ENCODE measurements at places on chromosomes 5 and 9.

DNA sequence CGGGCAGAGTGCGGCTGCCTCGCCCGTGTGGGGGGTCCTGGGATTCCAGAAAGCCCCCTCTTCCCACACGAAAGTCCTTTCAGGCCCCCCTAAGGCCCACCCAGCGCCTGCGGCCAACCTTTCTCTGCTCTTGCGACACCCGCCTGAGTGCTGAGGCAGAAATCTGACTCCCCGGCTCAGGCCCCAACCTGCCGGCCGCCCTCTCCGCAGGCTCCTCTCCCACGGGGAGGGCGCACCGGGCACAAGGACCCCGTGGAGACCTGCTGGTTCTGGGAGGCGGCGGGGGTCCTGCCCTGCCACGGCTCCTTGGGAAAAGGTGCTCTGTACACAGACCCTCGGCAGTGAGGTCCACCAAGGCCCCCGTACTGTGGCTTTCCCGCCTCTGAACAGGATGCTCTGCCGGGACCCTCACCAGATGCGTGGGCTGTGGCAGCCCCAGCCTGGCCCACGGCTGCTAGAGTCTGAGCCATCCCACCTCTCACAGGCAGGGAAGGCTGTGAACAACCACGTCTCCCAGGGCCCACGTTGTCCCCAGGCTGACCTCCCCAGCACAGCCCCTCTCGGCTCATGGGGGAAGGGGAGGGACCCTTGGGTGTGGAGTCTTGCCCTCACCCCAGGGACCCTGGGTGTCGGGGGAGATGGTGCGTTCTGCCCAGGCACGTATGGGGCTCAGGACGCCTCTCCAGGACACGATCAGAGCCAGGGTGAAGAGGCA lies 41.5 kb upstream of the EGFL7 start:
- no peak for DNase-seq

- no peak for DNase-seq
These were observed 214.4 kb downstream of the SEMA6A start for GRCh38 chr5:116360008-116360853.

DNA sequence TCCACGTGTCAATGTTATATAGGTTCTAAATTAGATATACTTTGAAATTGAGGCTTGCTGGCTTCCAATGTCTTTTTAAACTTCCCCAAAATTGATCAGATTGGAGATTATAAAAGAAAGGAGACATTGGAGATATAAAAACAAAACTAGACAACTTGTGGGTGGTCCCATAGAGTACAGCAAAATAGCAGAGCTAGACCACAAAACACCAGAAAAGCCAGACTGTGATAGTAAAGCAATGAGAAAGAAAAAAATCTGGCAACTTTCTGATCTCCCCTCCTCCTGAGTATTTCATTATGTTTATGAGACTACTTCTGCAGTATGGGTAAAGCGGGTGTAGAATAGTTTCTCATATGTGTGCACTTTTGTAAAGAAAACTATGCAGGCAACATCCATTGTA lies 713.8 kb upstream of the MEF2C start:
- no peak for DNase-seq

- no peak for DNase-seq
These were observed 148.5 kb downstream of the BNC2 start for GRCh38 chr9:16721972-16722371.

DNA sequence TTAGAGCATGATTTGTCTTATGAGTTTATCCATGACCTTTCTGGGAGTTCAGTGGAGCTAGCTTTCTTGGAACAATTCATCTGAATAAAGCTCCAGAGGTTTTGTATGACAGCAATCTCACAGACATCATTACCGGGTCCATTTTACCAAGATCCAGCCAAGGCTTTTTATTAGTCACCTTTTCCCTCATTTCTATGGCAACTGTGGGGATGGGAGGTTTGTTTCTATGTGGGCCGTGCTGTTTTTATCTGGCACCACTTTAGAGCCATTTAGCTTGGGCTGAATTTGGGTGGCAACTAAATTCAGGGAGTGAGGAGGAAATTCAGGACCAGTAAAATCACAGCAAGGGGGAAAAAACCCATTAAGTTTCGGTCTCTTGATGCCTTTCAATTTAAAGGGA lies 245.7 kb downstream of the NSG2 start:
- no peak for DNase-seq

- DNase-seq, result no peak
These were observed 47.7 kb downstream of the EHMT1 start for GRCh38 chr9:137666513-137666822.

- DNase-seq, result no peak
These were observed 272.7 kb downstream of the TLE1 start for GRCh38 chr9:81416476-81417298.

GRCh38 chr5:118017536-118017935 lies 970.8 kb downstream of the DTWD2 start:
- no peak for DNase-seq

DNA sequence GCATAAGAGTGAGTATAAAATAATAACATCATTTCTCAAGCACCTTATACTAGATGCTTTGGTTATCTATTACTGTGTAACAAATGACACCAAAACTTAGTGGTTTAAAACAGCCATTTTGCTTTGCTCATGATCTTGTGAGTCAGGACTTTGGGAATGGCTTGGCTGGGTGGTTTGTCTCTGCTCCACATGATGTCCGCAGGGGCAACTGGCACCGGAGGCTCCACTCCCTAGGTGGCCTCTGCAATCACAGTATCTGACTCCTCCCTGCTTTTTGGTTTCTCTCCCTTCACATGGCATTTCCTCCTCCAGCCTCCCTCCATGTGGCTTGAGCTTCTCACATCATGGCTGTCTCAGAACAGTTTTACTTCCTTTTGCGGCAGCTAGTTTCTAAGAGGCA lies 259.5 kb downstream of the GAS1 start:
- no peak for DNase-seq

DNA sequence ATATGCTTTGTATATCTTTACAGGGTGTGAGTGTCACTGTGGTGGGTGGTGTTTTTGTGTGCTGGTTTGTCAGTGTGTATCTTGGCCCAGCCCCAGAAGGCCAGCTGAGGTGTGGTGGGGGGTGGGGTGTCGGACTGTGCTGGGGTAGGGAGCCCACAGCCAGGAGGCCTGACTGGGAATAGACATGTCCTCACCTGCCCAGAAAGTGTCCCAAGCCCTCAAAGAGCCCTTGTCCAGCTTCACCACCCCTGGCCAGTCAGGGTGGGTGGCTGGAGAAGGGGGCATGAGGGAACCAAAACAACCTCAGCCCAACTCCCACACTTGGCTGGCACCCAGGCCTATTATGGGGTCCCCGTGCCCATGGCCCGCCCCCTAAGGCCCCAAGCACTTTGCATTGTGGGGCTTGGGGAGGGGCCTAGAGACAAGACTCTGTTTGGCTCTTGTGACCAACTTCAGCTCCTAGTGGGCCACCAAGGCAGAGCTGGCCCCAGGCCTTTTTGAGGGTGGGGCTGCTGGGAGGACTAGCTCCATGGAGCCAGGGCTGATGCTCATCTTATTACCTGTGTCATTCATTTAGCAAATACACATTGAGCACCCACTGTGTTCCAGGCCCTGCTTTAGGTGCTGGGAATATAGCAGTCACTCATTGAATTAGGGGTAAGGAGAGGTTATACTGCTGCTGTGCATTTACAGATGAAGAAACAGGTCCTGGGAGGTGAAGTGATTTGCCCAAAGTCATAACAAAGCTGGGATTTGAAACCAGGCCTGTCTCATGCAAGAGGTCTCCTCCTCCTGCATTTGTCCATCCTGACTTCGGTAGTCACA lies 56.2 kb upstream of the PSD2 start:
- DNase-seq, result no peak

DNA sequence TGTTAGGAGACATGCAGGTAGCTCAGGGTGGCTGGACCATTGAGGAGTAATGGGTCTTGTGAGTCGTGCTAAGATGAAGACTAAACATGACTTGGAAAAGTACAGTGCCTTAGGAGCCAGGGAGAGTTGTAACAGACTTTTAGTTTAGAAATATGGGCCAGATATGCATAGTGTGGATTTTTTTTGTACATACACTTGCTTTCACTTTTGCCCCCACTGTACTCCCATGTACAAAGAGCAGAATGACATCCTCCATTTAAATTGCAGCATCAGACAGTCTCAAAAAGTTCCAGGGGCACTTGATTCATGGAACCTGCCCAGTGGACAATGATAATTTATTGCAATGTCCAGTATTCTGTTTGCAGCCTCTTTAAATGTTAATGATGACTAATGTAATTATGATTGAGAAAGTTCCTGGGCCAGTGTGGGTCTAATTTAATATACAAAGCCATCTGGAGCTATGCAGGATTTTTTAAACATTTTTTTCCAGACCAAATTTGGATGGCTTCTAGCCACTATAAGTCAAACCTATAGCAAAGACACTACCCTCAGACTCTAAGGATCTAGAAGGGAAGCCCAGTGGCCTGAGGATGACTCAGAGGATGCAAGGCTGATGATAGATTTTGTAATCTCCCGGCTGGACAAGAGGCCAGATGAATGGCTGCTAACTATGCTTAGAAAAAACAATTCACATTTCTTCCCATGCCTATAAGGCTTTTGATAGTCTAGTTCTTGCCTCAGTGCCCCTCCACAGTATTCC lies 80.1 kb downstream of the TRPC7 start:
- no peak for DNase-seq

DNA sequence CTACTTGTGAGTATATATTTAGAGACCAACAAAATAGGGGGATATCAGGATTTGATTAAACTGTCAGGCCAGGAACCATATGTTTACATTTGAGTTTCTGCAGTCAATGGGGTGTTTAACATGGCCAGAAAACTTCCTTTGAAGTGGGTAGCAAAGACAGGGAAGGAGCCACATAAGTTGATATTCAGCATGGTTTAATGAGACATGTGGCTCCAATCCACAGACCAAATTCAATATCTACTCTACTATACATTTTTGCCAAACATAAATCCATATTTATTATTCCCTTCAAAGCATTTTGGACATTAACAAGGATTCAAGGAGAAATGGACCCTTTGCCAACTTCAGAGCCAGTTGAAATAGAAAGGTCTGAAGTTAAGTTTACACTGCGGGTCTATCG lies 99.8 kb downstream of the TAF11L14 start:
- DNase-seq, result no peak

DNA sequence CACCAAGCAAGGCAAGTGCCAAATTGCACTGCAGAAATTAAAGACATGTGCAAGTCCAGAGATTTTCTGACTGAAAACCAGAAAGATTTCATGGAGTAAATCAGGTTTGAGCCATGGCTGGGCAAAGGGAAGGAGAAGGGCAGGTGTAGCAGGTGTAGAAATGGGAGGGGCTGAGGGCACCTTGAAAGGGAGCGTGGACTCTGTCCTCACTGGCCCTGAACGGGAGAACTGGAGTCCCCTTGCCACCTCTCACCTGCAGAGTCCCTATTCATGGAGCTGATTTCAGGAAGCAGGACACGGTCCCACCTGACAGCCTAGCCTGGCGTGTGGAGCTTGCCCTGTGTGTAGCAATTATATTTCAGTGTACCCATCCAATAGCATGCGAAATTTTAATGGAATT lies 46.3 kb downstream of the UBE2QL1 start:
- DNase-seq, result no peak

DNA sequence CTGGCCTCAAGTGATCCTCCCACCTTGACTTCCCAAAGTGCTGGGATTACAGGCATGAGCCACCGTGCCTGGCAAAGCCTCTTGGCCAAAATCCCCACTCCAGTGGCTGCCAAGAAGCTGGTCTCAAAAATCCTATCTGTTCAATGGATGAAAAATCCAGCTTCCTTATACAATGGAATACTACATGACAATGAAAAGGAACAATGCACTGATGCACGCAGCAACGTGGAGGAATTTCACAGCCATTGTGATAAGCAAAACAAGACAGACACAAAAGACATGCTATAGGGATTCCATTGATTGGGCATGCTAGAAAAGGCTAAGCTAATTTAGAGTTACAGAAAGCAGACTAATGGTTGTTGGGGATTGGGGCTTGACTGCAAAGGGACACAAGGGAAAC lies 13.1 kb upstream of the SFXN1 start:
- DNase-seq, result no peak

GRCh38 chr9:126398403-126399058 lies 71.9 kb downstream of the MVB12B start:
- DNase-seq, result peak; percentile 76

DNA sequence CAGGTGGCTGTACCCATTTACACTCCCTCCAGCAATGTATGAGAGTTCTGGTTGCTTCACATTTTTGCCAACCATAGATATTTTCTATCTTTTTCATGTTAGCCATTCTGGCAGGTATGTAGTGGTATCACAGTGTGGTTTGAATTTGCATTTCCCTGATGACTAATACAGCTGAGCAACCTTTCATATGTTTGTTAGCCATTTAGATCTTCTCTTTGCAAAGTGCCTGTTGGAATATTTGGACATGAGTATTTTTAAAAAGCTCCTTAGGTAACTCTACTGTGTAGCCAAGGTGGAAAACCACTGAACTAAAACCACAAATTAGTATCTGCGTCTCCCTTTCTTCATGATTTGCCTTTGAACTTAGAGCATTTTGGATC lies 31.9 kb downstream of the IRF1 start:
- DNase-seq, result no peak

GRCh38 chr9:90680534-90680933 lies 37.9 kb upstream of the DIRAS2 start:
- no peak for DNase-seq

GRCh38 chr5:110463106-110463505 lies 263.4 kb downstream of the TMEM232 start:
- no peak for DNase-seq

DNA sequence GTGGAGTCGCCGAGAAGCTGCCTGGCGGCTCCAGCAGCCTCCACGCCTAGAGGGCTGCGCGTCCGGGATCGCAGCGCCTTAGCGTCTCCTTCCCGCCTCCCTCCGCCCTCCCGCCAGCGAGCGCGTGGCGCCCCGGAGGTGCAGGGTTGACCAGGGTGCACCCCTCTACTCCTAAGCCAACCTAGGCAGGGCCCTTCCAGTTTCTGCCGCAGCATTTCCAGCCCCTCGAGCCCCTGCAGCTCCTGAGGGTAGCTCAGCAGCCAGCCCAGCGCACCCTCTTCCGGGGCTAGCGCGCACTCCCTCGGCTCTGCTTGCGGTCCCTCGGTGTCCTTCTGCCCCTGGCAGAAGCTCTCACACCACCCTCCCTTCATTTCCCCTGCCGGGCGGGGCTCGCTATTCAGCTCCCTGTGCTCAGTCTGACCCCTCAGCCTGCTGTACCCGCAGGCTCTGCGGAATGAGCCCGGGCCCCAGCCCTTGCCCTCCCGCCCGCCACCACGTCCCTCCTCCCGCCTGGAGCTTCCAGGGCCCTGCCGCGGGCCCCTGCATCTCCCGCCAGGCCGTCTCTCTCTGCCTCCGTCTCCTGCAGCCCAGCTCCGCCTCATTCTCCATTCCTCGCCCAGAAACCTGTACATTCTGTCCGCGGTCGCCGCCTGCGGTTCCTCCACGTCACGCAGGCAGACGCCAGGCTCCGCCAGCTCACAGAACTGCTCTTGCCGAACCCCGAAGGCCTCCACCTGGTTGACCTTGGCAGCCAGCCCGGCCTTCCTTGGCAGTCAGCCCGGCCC lies 61.8 kb downstream of the SPATA31C2 start:
- peak; percentile 41 for DNase-seq

- no peak for DNase-seq
These were observed 184.2 kb downstream of the FSTL4 start for GRCh38 chr5:133428072-133428660.

- no peak for DNase-seq
These were observed 458.5 kb downstream of the TLR4 start for GRCh38 chr9:118162716-118163115.

- no peak for DNase-seq
These were observed 13.0 kb upstream of the CXXC5 start for GRCh38 chr5:139635191-139635590.

- no peak for DNase-seq
These were observed 22.0 kb downstream of the MYO10 start for GRCh38 chr5:16914108-16914435.

- peak; percentile 8 for DNase-seq
These were observed 591 bp downstream of the ABCA1 start for GRCh38 chr9:104927216-104927911.

Data from activated T-cell treated with anti-CD3 and anti-CD28 coated beads for 48 hours (primary cell).